Stimulated activated CD4-positive, alpha-beta T cell treated with anti-CD3 and anti-CD28 coated beads, Interleukin-15, amount 100 ng/mL, for 1 hour (primary cell): ENCODE measurements at places on chromosomes 16 and 17.

DNA sequence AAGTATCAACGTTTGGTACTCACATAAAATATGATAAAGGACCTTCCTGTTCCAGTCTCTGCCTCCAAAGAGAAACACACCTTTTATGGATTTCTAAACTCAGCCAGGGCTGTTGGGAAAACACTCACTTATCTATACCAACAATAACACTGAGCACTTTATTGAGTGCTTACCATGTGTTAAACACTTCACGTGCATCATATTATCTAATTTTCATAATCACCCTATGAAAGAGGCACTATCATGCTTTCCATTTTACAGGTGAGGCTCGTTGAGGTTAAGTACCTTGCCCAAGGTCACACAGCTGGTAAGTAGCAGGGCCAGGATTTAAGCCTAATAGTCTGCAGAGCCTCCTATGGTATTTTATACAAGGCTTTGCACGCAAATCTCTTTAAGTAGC lies 251.5 kb upstream of the SOX9 start:
- DNase-seq, result no peak

DNA sequence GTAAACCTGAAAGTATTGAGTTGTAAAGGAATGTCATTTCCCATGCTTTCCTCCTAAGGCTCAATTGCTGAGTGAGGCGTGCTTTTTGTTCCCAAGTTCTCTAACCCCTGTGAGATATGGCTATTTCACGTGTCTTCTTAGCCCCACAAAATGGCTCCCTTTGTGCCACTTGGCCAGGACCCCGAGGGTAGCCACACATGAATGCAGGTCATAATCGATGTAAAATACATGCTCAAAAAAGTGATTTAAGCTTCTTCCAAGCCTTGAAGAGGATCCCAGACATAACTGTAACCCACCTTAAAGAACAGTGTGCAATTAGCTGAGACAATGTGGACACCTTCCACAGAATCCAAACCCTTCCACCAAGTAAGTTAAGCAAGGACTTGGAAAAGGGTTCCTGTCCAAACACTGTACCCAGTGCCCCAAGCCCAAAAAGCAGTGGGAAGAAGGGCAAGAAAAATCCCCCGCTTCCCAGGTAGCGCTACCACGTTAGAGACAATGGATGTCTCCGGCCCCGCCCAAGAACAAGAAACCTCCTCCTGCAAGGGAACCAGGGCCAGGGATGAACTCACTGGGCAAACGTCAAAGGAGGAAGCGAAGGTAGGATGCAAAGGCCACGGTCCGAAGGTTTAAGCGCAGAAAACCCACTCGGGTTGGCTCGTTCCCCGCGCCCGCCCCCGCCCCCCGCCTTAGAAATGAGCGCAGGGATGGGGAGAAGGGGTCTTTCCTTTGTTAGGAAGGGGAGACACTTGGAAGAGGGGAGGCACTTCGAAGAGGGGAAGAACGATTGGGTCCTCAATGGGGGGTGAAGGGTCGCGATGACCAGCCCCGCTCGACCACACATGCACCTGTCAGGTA lies 1.2 kb downstream of the JPT1 start:
- DNase-seq, result no peak

DNA sequence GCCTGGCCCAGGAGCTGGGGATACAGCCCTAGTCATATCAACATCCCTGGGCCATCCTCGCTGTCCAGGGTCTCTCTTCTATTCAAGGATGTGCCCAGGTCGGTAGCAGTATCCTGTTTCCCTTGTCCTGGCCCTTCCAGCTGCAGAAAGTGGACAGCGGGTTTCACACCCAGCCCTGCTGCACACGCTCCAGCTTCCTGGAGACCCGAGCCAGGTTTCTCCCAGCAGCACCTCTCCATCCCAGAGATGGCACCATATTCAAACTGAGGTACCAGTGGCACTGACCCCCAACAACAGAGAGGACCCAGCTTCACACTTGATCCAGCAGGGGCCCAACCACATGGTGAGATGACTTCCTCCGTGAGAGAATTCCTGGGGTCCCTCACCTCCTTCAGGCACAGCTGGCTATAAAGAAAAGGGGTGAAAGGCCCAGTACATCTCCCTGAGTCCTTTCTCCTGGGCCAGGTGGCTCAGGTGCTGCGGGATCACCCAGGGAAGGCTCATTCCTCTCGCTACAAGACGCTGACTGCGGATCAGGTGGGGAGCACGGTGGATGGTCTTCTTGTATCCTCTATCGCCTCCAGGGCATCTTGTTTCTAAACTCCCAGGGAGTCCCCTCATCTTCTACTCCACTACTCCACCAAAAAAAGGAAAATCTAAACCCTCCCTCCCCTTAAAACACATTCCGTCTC lies 1.4 kb downstream of the CUEDC1 start:
- DNase-seq, result no peak

- DNase-seq, result no peak
These were observed 30.4 kb upstream of the FBXW10B start for GRCh38 chr17:15649861-15650421.

DNA sequence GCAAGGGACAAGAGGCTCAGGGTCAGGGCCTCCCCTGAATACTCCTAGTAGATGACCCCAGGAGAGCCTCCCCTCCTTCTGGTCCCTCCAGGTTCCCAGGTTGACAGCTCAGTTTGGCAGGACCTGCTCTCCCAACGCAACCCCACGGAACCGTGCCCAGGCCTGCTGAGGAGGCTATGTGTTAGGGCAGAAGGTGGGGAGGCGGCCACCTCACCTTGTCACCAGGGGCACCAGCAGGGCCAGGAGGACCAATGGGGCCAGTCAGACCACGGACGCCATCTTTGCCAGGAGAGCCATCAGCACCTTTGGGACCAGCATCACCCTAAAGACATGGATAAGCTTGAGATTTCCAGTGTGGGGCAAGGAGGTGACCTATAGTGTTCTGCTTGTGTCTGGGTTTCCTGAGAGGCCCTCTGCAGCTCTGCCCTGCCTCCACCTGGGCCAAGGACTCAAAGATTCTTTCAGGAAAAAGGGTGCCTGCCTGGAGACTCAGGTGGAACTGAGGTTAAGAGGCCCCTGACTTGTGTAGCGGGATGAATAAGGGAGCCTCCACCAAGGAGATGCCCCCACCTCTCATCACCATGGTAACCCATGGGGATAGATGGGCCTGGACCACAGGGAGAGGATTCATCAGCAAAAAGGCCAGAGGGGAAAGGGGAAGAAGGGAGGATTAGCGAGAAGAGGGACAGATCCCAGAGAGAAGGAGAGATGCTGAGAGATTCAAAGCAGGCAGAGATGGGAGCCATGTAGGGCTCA lies 10.7 kb downstream of the COL1A1 start:
- no peak for DNase-seq

DNA sequence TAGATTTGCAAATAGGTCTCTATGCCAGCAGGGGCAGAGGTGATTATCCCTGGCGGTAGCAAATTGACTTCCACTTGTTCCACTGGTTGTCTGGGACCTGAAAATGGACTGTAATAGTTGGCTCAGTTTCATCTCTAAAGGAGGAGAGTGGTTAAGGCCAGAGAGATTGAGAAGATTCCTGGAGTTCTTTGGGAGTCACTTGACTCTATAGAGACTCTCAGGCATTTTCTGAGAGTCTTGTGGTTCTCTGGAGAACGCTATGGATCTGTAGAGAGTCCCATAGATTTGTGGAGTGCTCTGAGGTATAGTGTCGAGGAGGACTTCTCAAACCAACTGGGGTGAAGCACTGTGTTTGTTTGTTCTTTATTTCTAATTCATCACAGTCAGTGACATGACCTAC lies 8.9 kb upstream of the PMP22 start:
- DNase-seq, result no peak

GRCh38 chr17:6940186-6940649 lies 55.6 kb upstream of the ALOX12 start:
- DNase-seq, result no peak

DNA sequence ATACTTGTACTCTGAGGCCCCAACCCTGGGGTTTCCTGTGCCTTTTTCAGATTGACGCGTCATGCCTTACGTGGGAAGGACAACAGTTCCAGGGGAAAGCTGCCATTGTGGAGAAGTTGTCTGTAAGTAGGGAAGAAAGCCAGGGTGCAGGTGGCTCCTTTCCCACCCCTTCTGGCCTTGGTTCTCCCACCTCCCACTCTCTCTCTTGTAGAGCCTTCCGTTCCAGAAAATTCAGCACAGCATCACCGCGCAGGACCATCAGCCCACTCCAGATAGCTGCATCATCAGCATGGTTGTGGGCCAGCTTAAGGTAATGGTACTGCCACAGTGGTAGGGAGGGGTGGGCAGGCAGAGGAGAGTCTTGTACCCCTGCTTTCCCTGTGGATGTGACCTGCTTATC lies 4.6 kb upstream of the EDC4 start:
- no peak for DNase-seq

- DNase-seq, result no peak
These were observed 232.0 kb downstream of the ENGASE start for GRCh38 chr17:79306424-79307318.

DNA sequence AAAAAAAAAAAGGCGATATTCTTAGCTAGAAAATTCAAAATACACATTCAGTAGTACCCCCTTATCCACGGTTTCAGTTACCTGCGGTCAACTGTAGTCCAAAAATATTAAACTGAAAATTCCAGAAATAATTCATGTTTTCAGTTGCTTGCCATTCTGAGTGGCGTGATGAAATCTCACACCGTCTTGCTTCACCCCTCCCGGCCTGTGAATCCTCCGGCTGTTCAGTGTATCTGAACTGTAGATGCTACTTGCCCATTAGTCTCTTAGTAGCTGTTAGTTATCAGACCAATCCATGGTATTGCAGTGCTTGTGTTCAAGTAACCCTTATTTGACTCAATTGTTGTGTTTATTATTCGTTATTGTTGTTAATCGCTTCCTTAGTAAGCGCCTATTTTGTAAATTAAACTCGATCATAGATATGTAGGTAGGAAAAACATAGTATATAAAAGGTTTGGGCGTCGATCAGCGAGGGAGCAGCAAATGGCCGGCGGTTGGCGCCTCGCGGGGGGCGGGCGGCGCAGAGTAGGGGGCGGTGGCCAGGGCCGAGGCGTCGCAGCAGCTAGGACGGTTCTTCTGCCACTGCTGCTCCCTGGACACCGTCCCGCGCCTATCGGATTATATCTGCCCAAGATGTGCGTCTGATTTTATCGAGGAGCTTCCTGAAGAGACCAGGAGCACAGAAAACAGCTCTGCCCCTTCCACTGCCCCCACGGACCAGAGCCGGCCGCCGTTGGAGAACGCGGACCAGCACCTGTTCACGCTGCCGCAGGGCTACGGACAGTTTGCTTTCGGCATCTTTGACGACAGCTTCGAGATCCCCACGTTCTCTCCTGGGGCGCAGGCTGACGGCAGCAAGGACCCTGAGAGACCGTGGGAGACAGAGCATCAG lies 39.8 kb upstream of the AKAP1 start:
- DNase-seq, result no peak

- no peak for DNase-seq
These were observed 34.4 kb upstream of the USP7 start for GRCh38 chr16:8998108-8998507.
